ENCODE measurements at places on chromosomes 2 and 18.

DNA sequence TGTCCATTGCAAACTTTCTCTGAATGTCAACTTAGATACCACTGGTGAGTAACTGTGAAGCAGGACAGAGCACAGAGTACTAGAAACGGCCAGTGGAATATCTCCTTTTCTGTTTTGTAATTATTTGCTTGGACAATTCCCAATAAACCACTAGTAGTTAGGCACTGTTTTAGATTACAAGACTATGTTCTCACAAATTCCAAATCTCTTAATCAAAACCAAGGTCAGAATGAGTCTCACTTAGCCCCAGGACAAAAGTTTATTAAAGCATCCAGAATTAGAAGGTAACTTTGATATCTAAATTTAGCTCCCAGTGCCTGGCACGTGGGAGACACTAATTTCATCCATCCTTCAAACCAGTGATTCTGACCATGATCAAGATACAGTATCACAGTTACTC, 89.0 kb downstream of the ZNF521 start:
- no peak for DNase-seq

DNA sequence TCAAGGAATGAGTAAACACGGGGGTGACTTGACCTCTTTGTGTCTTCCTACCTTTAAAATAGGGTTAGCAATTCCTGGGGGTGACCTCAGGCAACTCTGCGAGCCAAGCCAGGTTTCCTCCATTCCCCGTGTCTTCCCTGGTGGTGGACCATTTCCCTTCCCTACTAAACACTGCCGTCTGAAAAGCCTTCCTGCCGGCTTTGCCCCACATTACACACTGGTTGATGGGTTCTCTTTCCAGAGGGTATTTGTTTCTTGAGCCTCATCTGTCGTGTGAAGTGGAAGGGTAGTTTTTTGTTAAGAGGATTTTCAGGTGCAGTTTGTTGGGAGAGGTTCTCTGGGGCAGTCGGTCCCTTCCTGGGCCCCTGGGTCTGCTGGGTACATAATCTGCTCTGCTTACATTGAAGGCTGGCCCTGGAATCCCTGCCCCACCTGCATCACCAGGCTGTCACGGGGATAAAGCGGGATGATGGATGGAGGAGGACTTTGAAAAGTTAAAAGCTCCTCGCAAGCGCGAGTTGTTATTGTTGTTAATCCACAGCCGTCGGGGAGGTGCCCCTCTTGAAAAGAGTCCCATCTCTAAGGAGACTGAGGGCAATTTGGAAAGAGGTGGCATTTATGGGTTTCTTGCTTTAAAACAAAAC, 175.4 kb upstream of the SPRED2 start:
- no peak for DNase-seq

- DNase-seq: no peak
These were observed 37.7 kb downstream of the CD28 start for GRCh38 chr2:203744091-203744490.

DNA sequence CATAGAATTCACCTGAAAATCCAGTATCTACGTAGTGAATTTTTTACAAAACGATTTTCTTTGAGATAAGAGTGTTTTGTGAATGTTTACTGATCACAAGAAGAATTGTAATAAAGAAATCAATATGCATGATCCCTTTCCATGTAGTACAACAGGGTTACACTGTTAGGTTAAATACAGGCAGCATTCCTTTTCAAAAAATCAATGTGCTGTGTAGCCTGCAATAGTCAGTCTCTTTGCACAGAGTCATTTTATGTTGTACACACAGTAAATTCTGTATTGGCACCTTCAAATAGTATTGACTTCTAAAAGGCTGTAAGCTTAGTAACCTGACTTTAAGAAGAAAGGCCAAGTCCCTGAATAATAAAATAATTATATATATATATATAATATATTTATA, 63.3 kb downstream of the ZNF407 start:
- DNase-seq: no peak

DNA sequence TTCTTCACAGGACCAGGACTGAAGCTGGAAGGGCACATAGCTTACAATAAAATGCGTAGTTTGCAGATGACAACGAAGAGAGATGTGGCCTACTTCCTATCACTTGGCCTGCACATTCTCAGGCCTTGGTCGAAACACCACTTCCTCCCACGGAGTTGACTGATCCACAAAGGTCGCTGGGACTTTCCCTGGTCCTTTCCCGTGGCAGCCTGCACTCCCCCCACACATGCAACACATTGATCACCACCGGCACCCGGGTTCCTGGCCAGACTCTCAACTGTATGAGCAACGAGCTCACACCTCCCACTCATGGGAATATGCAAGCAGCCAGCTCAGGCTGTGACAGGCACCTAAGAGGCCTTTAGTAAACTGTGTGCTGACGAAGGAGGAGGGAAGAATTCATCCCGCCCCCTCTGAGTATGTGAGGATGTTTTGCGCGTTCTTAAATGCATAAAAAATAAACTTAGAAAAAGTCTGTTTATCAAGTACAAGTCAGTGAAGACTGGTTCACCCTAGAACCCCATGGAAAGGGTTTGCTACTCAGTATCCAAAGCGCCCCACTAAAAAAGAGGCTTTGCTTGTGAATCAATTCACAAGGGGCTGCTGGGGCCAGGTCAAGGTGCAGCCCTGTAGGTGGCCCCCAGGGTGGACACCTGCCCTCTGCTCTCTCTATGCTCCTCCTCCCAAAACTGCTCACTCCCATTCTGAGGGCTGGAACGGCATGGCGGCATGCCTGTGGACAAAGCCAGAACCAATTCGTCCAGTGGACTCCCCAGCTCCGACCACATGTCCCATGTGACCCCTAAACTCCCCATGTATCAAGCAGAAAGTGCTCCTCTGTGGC, 154.3 kb downstream of the EIPR1 start:
- no peak for DNase-seq

- no peak for DNase-seq
These were observed 1118.2 kb downstream of the DPP10 start for GRCh38 chr2:115560666-115561065.

- no peak for DNase-seq
These were observed 4.1 kb upstream of the TTR start for GRCh38 chr18:31587529-31587928.

DNA sequence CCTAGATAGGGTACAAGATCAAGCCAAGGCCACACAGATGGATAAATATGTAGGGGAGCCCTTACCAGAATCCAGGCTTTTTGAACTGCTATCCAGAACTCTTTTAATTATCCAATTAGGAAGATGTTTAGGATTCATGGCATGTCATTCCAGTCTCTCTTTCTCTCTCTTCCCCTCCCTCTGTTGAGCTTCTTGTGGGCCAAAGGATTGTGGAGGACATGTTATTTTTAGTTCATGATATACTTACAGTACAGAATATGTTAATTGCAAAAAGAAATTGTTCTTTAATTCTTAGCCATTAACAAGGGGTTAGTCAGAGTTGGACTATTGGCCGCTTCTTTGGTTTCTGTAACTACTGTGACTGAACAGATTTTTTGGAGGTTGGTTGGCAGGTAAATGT, 113.0 kb downstream of the SETBP1 start:
- DNase-seq: no peak

DNA sequence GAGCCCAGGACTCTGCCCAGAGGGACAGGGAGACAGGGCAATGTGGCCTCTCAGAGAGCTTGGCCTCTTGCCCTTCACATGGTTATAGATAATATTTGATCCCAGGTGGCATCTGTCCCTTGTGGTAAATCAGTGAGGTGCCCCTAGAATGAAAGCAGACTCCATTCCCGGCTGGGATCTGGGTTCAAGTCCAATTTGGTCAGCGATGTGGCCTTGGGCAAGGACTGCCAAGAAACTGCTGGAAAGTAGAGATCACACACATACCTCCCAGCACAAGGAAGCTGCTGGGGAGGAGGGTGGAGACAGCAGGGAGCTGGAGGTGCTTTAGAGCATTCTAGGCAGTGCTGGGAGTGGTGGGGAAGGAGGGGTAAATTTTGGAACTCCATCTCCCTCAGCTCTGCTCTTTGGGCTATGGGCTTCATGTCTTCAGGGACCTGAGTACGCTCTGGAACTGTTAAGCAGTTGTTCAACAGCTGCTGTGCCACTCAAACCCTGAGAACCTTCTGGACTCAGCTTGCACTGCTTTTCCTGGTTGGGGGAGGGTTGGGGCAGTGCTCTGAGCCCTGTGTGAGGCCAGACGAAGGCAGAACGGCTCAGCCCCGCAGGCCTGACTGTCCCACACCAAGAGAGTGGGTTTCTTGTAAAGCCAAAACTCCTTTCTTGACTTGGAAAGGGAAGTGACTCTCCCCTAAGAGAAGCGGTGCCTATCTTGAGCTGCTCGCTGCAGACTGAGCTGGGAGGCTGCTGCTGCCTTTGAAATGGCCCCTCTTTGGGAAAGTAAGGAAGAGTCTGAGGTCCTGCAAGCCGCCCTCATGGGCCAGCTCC, 23.0 kb downstream of the INPP5D start:
- DNase-seq: no peak

DNA sequence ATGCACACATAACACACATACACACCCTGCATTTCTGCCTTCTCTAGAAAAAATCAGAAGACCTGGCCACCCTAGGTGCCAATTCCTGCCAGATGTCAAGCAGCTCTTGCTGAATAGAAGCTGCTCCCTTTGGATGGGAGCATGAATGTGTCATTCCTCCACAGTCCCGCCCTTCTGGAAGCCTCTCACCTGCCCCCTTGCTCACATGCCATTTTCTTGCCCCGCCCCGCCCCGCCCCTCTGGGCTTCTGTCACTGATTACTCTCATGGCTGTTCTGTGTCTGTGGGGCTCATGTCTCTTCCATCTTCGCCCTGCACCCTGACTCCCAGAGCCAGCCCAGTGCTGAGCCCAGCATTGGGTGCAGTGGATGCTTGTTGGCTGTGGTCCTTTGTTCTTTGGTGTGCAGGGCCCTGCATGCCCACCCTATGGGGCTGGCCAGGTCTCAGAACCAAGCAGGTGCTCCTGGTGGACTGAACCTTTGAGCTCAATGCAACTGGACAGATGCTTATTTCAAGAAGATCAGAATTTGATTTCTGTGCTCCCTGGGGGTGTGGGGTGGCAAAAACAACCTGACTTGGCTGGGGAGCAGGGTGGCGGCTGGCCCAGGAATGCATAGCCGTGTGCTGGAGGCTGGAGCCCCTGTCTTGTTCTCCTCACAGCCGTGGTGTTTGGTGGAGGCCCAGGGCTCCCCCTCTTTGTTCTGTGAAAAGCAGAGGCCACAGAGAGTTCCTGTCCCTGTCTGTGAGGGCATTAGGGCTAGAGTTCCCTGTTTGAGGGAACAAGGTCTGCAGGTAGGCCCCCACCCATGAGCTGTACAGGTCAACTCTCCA, 140.6 kb upstream of the GLI2 start:
- no peak for DNase-seq

- no peak for DNase-seq
These were observed 193.0 kb upstream of the COPS8 start for GRCh38 chr2:236892721-236893120.

DNA sequence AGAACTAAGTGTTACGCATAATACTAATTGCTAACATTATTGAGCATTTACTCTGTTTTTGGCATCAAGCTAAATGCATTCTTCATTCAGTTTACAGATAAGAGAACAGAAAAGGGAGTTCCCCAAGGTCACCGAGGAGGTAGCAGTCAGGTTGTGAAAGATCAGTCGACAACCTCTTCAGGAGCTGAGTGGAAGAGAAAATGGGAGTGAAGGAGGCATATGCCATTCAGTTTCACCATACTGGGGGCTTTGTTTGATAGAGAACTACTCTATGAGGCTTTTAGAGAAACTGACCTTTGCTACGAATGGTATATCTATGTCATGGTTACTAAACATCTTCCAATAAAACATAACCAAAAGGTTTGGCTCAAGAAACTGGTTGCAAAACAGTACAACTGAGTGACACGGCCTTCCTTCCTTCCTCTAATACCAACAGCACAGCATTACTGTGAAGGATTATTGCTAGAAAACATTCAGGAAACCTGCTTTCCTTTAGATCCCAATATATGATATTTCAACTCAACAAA, 112.1 kb downstream of the RBMS1 start:
- no peak for DNase-seq

DNA sequence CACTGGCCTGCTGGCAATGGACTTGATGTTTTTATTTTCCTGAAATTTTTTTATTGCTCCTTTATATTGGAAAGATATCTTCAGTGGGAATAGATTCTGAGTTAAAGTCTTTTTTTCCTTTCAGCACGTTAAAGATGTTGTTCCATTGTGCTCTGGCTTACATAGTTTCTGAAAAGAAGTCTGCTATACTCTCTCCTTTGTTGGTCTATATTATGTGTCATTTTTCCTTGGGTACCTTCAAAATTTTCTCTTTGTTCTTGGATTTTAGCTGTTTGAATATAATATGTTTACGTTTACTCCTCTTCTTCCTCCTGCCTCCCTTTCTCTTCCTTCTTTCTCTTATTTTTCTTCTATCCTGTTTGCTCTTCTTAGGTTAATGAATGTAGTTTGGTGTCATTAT, 105.5 kb downstream of the CAPN13 start:
- no peak for DNase-seq

- DNase-seq: no peak
These were observed 669.5 kb upstream of the REG3G start for GRCh38 chr2:78355967-78356366.

DNA sequence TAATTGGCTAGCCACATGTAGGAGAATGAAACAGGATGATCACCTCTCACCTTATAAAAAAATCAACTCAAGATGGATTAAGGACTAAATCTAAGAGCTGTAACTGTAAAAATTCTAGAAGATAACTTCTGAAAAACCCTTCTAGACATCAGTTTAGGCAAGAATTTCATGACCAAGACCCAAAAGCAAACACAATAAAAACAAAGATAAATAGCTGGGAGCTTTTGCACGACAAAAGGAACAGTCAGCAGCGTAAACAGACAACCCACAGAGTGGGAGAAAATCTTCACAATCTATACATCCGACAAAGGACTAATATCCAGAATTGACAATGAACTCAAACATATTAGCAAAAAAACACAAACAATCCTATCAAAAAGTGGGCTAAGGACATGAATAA, 316.3 kb downstream of the METTL4 start:
- no peak for DNase-seq

- DNase-seq: no peak
These were observed 43.1 kb downstream of the MOGAT1 start for GRCh38 chr2:222714361-222715241.

GRCh38 chr2:54657664-54658083, 65.8 kb upstream of the EML6 start:
- DNase-seq: peak; percentile 14

DNA sequence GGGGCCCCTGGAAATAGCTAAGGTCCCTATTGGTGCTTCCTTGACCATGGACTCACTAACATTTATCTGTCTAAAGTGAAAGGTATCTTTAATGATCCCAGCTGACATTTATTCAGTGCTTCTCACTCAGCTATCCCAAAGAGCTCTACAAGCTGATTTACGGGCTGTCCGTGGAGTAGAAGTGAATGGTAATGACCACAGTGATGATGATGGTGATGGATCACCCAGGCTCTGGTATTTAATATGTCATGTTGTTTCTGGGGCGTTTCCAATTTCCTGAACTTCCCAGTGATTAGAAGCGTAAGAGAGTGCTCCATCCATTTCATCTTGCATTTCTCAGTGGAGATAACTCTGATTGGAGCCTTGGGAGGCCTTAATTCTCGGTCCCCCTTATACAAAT, 304.3 kb downstream of the HRH4 start:
- DNase-seq: no peak

GRCh38 chr18:9647496-9648323, 33.4 kb upstream of the PPP4R1 start:
- no peak for DNase-seq
